ENCODE measurements at places on chromosomes 4 and X.

GRCh38 chr4:10623862-10624261 lies 60.7 kb downstream of the CLNK start:
- DNase-seq: no peak

- DNase-seq: peak; percentile 65
Measured at GRCh38 chr4:83862471-83862870, 326.6 kb downstream of the GPAT3 start.

DNA sequence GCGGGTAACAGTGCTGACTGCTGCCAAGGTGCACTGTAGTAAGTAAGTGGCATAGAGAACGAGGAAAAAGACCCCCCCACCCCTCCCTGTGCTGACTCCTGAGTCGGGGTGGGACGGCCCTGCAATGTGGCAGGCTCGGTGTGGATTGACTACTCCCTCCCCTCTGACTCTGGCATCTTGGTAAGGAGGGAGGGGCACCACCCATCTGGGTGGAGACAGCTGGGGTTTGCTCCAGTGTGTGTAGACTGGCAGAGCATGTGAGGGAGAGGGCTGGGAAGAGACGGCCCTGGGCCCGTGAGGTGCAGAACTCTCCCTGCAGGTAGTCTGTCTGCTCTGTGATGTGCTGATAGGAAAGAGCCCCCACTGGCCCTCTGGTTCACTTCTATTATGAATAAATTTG lies 31.0 kb downstream of the NSG1 start:
- DNase-seq: no peak

GRCh38 chr4:94621491-94622080 lies 136.2 kb upstream of the BMPR1B start:
- peak; percentile 50 for DNase-seq

DNA sequence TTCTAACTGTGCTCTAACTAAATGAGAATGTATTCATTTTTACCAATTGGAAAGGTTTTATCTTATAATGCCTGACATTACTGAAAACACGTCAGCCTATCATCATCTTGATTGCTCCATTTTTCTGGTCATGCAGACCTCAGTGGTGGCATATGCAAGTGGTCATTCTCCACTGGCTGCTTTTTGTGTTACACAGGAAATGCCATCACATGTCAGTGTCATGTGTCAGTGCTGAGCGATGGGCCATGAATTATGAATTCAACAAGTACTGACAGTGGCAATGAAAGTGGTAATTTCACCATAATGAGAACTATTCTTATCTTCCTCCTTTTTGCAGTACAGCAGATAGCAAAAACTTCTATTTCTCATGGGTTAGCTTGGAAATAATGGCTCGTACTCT lies 190.5 kb downstream of the PACRGL start:
- DNase-seq: no peak

DNA sequence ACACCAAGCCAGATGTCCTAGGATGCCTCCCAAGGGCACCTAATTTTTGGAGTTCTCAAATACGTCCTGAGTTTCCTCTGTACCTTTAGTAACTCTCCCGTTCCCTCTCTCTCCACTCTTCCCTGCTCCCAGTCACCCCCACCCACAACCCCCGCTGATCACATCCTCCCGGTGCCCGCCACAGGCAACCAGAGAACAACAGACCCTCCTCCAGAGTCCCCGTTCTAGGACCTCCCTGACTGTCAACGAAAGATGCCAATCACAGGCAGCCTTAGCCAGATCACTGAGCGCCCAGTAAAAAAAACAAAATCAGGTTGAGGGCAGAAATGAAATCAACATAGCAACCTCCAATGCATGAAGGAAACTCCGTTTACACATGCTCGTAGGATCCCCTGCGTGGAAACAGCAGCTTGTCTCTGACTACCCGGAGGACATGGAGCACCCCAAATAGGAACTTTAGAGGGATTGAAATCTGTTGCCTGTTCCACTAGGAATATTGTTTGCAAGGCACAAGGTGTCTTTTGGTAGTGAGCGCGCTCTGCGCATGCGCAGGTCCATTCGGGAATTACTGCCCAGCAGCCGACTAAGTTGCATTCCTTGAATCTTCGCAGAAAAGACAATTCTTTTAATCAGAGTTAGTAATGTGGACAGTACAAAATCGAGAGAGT lies at the start of gene GABRB1:
TSS of gene GABRB1 (plus strand) at position 557 of the 668 bp plus-strand sequence.
- peak; percentile 17 for DNase-seq

- no peak for DNase-seq
Measured at GRCh38 chr4:36917413-36917812, 327.1 kb upstream of the NWD2 start.

GRCh38 chr4:26407476-26407875 lies 82.8 kb downstream of the CCKAR start:
- no peak for DNase-seq

DNA sequence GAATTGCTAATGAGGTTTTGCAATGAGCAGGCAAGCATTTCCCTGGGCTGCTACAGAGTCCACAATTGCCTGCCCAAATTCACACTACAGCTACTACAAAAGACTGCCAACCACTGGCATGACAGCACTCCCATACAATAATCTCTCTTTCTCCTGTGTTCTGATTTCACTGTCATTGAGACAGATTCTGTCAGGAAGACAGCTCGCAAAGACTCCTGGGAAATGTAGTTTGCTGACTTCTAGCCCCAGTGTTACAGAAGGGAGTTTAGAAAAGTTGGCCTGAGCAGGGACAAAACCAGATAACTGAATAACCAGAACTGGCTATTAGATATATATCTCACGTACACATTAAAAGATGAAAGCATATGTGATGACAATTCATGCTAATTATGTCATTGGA lies 1231.3 kb upstream of the PRKX start:
- DNase-seq: no peak

- no peak for DNase-seq
Measured at GRCh38 chrX:68462197-68462596, 28.9 kb upstream of the OPHN1 start.

DNA sequence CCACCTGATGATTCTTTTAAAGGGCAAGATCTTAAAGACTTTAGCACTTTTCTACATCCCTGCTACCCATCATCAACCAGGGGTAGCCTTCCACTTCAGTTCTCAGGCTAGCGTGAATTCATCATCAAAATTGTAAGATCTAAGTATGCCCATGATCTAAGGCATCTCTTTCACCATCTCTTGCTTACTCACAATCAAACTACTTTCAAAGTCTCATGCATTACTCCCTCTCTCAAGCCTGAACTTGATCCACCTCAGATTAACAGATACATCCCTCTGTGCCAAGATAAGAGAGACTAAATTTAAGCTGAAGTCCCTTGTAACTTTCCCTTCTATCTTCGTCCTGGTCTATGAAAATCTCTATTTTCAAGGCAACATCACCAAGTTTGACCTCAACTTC lies 62.8 kb downstream of the DHX15 start:
- no peak for DNase-seq

- no peak for DNase-seq
Measured at GRCh38 chrX:19787305-19787815, 100.0 kb downstream of the SH3KBP1 start.

DNA sequence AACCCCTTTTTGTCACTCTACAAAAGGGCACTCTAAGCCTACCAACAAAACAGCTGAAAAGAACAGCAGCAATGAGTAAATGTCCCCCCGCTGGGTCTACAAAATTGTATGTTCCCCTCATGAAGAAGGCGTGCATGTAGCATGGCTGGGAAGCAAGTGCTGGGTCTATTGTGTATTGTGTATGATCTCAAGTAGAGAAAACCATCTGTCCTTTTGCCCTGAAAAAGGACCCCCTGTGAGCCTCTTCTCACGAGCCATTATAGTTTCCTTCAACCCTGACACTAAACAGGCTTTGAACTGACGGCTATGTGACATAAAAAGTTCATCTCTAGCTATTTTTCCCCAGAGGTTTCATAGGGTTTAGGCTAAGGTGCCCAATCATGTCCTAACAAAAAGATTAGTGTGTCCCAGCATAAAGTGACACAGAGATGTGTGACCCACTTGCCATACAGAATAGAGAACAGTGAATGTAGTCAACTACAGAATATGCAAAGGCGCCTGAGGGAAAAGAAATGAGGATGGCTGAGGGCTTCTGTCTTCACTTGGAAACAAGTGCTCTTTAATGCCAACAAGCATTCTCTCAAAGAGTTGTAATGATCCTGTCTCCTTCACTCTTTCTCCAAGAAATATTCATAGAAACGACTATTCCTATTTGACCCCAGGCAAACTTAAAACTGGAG lies 27.3 kb downstream of the COL25A1 start:
- no peak for DNase-seq

- DNase-seq: peak; percentile 72
Measured at GRCh38 chr4:157739242-157739641, 433.6 kb downstream of the GASK1B start.

DNA sequence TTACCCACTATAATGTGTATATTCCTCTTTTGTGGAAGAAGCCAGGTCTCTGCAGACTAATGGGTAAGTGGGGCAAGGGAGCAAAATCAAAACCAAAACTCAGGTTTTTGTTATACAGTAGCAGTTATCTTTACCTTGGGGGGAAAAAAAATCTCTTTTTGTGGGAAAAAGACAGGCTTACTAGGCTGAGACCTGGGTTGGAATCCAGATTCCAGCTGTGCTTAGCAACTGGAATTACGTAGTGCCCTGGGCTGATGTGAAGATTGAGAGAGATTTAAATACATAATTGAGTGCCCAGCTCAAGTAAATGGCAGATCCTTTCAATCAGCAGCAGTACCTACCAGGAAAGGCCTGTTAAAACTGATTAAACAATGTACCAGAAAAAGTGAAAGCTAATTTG lies 15.4 kb upstream of the SCD5 start:
- DNase-seq: no peak

DNA sequence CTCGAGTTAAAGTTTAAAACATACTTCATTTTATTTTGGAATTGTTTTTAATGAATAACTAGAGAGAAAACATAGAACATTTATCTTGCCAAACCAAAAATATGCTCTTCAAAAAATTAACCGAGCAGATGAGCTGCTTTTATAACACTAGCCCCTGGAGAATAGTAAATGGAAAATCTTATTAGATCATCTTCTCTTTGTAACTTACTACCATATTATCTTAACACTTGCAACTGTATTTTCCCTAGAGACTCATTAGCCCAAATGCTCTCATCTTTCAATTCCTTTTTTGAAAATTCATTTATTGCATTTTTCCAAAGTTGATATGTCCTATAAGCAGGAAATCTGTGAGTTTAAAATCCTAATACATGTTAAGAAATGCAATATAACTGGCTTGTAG lies 143.3 kb downstream of the CAMK2D start:
- no peak for DNase-seq

- no peak for DNase-seq
Measured at GRCh38 chr4:81874661-81875515, 403.2 kb upstream of the RASGEF1B start.

GRCh38 chrX:11597479-11597878 lies 68.2 kb downstream of the ARHGAP6 start:
- no peak for DNase-seq

DNA sequence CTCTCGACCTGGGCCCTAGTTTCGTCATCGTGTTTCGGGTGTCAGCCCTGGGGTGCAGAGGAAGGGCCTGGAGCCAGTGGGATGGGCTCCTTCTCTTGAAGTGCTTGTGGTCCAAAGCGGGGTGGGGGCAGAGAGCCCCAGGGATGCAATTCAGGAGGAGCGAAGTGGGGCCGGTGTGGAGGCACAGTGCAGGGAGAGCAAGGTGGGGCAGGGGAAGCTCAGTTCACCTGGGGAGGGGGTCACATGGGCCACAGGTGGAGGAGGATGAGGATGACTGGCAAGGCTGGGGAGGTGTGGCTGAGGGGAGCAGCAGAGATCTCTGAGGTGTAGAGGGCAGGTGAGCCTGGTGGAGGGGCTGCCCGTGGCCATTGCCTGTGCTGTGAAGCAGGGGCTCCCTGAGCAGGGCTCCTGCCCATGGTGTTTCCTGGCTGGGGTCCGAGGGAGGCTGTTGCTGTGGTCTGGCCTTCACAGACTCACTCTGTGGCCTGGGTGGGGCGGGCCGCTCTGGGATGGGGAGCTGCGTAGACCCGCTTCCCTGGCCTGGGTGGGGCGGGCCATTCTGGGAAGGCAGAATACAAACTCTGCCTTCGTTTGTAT lies 6.9 kb downstream of the SORCS2 start:
- no peak for DNase-seq

DNA sequence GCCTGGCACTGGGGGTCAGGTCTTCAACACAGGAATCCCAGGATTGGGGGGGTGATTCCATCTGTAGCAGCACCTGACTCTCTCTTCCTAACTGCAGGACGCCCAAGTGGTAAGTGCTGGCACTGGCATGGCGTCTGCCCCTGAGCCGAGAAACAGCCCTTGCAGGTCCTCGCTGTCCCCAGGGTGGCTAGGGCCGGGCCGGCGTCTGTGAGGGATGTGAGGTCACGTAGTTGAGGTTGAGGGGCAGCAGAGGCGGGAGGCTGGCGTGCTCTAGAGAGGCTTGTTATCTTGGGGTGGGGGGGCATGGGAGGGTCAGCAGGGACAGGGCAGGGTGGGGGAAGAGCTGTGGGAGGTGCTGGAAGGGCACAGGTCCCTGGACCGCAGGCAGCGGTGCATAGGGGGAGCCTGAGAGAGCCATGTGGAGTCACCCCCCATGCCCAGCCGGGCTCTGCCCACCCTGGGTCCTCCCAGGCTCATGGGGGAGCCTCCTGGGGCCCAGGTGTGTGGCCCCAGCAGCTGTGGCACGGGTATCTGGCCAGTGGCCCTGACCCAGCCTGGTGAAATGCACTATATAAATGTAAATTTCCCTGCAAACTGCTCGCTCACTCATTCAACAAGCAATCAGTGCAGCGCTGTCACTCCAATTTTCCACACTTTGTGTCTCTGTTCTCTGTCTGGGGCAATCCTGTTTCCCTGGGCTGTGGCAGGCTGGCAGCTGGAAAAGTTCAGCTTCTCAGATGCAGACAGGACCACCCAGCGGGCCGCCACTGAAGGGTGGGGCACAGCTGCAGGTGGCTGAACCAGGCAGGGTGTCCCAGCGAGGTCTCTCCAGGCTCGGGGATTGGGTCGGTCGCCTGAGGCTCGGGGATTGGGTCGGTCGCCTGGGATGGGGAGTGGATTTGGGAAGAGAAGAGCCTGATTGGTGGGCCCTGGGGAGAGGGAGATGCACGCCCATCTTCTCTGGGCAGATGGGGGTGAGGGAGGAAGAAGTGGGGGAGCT lies 102.2 kb upstream of the NKX1-1 start:
- DNase-seq: no peak

DNA sequence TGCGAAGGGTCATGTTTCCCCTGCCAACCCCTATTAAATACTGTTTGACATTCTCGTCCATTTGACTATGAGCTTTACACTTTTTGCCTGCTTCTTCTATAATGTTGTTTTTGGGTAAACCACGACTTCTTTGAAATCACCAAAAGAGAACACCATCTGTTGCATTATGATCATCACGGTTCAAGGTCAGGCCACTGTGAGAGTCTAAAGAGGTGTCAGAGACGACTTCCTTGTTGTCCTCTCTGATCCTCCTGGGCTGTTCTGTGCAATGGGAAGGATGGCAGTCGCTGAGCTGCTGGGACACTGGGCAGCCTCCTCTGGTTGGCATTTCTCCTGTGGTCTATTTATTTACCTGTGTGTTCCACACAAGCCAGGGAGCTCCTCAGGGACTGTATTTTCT lies 137.5 kb downstream of the RASL11B start:
- DNase-seq: no peak

GRCh38 chr4:138696771-138697170 lies 318.8 kb upstream of the NOCT start:
- DNase-seq: no peak

- peak; percentile 33 for DNase-seq
Measured at GRCh38 chrX:152895724-152896420, 2.0 kb upstream of the ZNF185 start.

All from MCF 10A (cell line).